ENCODE measurements at places on chromosomes 3 and 15. TPM values are rescaled to one million over a fixed set of nuclear protein-coding genes. Genes with fewer than 3 reads are reported as not detected.

Gene BDH1
- total RNA-seq: 5.0 TPM

Gene PLXNA1
- total RNA-seq: 43.8 TPM

Gene SAMMSON
- total RNA-seq: 26.3 TPM

Gene CAMKV
- total RNA-seq: 0.32 TPM

Gene LRRIQ4
- total RNA-seq: not detected

Gene LTF
- total RNA-seq: 0.11 TPM

Gene NANOGP8
- total RNA-seq: not detected

Gene C2CD4B
- not detected for total RNA-seq
